GOT3 (cell line): ENCODE measurements at places on chromosomes 16 and 17.

GRCh38 chr17:65857718-65858117 is 296.3 kb upstream of the AXIN2 start:
- no peak for DNase-seq

DNA sequence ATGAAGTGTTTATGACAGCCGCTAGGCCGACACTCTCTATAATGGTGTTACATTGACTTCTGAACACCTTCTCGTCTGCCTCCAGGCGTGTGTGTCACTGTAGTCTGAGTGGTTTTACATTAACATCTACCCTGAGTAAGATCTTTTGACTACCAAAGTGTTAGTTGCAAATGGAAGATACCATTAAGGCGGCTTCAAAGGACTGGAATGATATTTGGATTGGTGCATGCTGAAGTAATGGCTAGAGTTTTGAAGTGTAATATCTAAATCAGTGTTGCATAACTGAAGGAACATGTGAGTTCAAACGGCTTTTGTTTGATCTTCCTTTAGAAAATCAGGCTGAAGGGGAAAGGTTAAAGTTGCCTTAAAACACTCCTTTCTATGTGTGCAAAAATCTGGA is 52.2 kb downstream of the BCAS3 start:
- no peak for DNase-seq

DNA sequence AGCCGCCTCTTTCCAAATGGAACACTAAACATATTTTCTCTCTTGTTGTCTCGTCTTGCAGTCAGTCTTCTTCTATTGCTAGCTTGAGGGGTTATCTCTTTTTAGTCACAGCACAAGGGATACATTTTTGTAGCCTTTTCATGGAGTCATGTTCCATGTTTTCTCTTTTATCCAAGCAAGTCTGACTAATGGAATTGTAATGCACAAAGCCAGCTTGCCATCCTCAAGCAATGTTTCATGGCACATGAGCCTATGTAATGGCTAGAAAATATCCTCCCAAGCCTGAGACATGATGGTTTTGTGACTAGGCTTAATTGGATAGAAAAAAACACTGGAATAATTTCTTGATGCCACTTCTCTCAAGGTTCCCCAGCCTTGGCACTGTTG is 414.6 kb upstream of the GOT2 start:
- DNase-seq, result no peak

DNA sequence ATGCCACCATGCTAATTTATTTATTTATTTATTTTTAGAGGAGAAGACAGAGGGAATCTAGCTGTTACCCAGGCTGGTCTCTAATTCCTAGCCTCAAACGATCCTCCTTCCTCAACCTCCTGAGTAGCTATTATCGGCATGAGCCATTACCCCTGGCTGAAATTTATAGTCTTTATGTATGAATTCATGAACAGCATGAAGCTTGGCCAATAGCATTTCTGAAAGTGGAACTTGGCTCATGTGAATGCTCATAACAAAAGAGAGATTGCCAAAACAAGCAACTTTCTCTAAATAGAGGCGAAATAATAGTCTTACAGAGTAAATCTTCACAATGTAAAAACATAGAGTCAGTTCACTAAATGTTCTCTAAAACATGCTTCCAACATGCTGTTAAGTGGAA is 30.1 kb upstream of the SMURF2 start:
- DNase-seq, result no peak

DNA sequence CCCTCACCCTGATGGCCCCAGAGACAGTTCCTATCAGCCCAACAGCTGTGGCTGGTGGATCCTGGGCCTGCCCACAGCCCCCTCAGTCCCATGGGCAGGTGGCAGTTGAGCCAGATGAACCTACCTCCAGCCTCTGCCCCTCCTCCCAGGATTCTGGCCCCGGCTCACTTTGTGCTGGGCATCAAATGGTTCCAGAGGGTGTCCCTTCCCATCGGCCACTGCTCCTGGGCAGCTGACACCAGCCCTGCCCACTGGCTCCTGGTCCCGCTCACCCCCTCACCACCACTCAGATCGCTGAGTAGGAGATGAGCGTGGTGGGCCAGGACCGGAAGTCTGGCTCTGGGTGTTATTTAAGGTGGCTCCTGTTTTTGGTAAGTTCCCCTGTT is 2.0 kb downstream of the TTYH2 start:
- no peak for DNase-seq
